Breast epithelium (tissue), 4 donors: ENCODE measurements at places on chromosomes 5 and 9.

DNA sequence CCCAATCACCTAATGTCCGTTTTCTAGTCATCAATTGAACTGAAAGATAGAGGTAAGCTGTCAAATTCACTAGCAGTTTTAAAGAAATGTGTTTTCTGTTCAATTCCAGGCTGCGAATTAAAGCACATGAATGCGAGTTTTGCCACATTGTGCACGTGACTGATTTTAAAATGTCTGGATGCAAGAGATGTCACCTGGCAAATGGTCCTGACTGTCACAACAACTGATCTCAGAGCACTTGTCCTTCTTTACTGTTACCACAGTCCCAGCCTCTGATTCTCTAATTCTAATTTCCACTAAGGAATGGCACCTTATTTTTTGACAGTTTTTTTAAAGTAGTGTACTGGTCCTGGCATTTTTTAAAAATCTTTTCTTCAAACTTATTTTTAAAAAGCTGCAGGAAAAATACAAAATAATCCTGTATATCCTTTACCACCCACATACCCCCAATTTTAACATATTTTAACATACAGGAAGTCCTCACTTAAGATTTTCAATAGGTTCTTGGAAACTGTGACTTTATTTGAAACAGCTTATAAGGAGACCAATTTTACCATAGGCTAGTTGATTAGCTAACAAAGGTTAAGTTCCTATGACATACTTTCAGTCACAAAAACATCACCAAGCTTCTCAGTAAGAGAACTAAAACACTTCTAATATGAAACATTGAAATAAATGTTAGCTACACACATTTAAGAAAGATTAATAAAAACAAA lies 1364.3 kb downstream of the EFNA5 start:
- DNase-seq = no peak

- DNase-seq = no peak
Observed at GRCh38 chr9:134225816-134226215, 61.5 kb upstream of the RNU6ATAC start.

GRCh38 chr5:119405419-119405818 lies 46.9 kb upstream of the HSD17B4 start:
- DNase-seq = no peak

GRCh38 chr9:98438666-98439065 lies 183.2 kb upstream of the TBC1D2 start:
- no peak for DNase-seq

- no peak for DNase-seq
Observed at GRCh38 chr5:91106842-91107511, 276.1 kb downstream of the ARRDC3 start.

DNA sequence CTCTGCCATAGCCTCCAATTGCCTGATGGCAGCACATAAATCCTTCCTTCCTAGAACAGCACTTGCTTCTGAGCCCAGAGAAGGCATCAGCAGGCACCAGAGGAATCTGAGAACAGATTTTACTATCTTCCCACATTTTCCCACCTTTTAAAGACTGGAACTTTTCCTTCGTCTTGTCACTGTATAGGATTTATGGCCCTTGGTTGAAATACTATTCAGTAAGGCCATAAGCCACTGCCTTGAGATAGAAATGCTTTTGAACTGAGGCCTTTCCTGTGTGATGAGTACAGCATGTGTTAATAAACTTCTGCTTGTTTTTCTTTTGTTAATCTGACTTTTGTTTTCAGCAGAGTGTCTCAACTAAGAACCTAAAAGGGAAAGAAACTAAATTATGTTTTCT lies 84.3 kb downstream of the MRPS27 start:
- DNase-seq = no peak

GRCh38 chr5:75538211-75538610 lies 26.5 kb downstream of the POLK start:
- no peak for DNase-seq

DNA sequence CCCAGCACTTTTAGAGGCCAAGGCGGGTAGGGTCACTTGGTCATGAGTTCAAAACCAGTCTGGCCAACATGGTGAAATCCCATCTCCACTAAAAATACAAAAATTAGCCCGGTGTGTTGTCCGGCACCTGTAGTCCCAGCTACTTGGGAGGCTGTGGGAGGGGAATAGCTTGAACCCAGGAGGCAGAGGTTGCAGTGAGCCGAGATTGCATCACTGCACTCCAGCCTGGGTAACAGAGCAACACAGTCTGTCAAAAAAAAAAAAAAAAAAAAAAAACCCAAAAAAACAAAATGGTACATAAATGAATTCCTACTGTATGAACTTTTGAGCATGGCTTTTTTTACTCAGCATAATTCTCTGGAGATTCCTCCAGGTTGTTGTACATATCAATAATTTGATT lies 37.6 kb upstream of the PCAT7 start:
- DNase-seq = no peak

DNA sequence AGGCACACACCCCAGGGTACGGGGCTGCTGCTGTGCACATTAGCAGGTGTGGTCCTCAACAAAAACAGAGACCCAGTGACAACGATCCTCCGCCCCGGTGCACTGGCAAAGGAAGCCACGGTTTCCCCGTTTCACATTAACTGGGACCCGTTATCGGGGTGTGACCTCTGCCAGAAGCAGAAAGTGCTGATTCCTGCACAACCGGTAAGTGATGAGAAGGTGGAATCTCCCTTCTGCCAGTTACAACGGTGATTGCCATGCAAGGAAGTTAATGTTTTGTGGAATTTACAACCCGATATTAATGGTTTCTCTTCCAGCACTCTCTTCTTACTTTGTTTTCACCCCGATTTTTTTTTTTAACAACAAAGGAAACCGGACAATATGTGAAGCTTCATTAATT lies 294.9 kb upstream of the IRX1 start:
- DNase-seq = no peak

DNA sequence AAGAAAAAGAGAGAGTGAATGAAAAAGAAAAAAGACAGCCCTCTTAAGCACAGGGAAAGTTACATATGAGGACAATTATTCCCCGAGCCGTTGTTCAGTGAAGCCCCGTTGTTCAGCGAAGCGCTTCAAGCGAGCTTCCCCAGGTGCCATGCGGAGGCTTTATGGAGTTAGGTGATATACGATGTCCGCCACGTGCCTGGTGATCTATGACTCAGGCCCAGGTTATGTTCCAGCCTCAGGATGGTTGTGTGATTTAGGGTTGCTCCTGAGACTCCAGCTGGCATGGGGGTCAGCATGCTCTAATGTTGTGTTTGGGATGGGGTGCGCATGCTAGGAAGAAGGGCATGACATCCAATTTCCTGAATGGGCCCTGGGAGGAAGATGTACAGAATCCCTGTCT lies 365.6 kb downstream of the CDK5RAP2 start:
- DNase-seq = no peak

GRCh38 chr5:36854402-36855140 lies 22.0 kb upstream of the NIPBL start:
- no peak for DNase-seq

DNA sequence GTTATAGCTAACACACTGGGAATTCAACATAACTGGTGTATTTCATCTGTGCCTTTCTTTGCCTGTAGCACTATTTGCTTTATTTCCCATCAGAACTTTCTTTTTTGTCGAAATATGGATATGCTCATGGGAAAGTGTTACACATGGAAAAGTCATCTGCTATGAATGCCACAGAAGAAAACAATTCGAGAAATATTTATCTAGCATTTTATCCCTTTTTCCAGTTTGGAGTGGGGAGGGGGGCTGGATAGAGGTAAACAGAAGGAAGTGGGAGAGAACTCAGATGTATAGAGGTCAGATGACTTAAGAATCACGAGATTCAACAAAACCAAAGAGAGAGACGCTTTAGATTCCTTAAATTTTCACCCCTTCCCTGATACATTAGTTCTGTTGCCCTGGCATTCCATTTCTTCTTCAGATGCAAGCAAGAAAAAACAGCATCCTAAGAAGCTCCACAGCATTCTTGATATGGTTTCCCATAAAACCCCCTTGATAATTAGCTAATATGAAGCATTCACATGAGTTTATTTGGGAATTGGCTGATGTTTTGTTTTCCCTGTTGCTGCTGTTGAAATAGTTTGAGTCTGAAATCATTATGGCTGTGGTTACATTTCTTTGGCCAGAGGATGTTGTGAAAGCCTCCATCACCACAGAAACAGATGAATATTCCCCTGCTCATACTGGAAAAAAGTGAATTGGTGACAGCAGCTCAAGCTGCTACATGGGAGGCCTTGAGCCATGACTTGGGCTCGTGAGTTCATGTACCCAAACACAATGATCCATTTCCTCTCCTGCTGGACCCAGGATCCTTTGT lies 335.8 kb upstream of the DAB2 start:
- DNase-seq = no peak

DNA sequence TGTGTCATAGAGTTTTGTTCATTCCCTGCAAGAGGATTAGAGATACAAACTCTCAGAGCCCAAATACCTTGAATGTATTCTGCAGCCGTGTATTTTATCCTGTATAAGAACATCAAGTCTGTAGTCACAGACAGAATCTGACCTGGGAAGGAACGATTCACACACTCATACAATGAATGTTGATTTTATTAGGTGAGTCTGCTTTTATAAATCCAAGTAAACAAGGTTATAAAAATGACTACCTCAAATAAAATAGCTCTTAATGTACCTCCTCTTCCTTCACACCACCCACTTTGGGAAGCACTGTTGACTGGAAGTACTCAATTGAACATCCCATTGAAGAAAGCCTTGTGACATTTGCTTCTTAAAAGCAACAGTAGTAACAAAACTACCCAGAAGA lies 11.9 kb downstream of the SLC46A2 start:
- DNase-seq = no peak

DNA sequence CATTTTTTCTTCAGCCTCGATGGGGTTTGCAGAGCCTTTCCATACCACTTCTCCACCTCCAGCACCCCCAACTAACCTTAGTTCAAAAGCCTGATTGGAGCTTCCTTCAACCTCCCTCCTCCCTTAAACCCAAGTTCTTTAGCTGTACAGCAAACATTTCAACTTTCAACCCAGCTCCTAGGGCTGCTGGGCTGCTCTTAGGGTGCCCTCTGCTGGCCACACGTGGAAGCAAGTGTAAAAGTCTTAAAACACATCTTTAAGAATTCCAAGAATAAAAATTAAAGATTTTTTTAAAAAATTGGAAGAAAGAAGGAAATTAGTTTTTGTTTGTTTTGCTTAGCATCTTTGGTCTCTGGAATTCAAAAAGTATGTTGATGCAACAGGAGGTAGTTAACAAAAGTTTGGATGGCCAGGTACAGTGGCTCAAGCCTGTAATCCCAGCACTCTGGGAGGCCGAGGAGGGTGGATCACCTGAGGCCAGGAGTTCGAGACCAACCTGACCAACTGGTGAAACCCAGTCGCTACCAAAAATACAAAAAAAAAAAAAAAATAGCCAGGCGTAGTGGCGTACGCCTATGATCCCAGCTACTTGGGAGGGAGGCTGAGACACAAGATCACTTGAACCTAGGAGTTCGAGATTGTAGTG lies 15.5 kb upstream of the HSD17B3 start:
- no peak for DNase-seq

- no peak for DNase-seq
Observed at GRCh38 chr5:141691286-141691866, 9.3 kb upstream of the ARAP3 start.

DNA sequence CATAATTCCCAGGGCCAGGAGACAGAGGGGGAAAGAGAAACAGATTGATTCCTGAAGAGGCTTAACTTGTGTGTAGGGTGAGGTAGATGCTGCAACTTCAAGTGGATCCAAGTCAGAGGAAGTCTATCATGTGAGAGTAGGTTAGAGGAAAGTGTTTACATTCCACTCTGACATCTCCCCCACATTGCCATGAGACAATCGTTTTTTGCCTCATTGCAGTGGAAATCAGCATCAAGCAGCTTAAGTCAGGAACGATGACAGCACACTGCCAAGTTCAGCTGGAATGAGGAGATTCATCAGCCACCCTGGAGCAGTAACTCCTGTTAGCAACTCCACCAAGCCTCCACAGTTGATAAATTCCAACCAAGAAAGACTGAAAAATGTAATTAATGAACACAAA lies 689.7 kb upstream of the MEF2C start:
- no peak for DNase-seq

- DNase-seq = no peak
Observed at GRCh38 chr5:16981700-16982099, 45.6 kb upstream of the MYO10 start.

- peak; percentile 49 for DNase-seq
Observed at GRCh38 chr9:128275198-128276007, at the start of gene GOLGA2. GOLGA2 (minus strand) TSS chr9:128276007; CDS start chr9:128275976, 31 bp downstream.

GRCh38 chr5:106106384-106106783 lies 1564.4 kb downstream of the EFNA5 start:
- no peak for DNase-seq

- DNase-seq = peak; percentile 40
Observed at GRCh38 chr5:96384353-96384752, 48.7 kb downstream of the PCSK1 start.

DNA sequence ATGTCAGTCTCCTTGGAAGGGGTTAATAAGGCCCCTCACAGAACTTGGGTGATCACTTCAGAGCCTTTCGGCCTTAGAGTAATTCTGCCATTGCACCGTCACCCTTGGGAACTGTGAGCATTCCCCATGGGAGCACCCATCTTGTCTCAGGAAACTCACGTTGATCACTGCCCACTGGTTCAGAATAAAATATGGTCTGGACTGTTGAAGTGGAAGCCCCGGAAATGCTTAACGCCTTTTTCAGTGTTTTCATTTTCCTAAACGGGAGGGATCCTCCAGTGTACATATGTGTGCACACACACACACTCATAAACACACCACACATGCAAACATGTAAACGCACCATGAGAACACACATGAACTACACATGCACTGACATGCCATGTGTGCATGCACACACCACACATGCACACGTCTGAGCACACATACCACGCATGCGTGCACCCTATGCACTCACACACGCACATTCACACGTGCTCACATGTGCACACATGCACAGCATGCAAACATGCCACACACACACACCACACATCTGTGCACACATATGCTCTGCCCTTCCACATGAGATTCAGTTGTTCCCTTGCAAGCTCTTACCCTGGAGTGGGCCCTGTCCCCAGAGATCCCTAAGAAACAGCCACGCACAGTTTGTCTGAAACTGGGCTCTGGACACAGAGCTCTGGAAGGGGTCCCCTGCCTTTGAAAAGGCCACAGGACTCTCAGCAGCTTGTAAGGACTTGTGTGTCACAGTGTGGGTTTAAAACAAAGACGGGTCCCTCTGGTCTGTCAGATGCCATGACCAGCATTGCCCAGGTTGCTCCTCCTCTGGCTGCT lies 17.0 kb downstream of the MRPL36 start:
- DNase-seq = peak; percentile 14

- DNase-seq = no peak
Observed at GRCh38 chr5:75566710-75567309, 44.4 kb upstream of the ANKDD1B start.

DNA sequence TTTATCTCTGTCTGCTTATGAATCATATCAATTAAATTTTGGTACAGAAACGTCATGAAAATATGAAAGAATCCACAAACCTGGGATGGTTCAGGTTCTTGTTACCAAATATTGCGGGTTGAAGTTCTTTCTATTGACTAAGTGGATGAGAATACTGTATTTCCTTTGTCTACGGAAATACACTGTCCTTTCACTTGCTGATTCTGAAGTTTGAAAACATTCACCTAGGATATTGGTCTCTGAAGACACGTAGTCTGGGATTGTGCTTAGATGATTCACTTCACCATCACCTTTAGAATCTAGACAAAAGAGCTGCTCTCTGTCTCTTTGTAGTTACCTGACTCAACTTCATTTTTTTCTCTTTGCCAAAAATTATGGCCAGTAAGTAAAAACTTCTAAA lies 222.4 kb downstream of the FBN2 start:
- no peak for DNase-seq

GRCh38 chr5:3827624-3828023 lies 232.0 kb downstream of the IRX1 start:
- no peak for DNase-seq

- no peak for DNase-seq
Observed at GRCh38 chr9:116162241-116162781, 8.7 kb downstream of the PAPPA start.
